ENCODE measurements at places on chromosomes 4 and X.

DNA sequence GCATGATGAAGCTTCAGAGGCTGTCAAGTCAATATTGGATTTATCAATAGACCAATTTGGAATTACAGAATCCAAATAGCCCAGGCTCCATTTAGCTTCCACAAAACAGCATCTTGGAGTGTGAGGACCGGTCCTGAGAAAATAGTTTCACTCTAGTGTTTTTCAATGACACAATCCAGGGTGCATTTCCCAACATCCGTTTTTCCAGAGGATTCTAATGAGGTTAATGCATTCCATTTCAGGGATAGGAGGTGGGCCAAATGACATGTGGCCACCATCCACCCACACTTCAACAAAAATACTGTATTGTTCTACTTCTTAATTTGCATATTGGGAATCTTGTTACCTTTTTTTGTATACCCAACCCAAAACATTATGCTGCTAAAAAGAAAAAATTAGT is 229.8 kb upstream of the LDB2 start:
- DNase-seq, result no peak

DNA sequence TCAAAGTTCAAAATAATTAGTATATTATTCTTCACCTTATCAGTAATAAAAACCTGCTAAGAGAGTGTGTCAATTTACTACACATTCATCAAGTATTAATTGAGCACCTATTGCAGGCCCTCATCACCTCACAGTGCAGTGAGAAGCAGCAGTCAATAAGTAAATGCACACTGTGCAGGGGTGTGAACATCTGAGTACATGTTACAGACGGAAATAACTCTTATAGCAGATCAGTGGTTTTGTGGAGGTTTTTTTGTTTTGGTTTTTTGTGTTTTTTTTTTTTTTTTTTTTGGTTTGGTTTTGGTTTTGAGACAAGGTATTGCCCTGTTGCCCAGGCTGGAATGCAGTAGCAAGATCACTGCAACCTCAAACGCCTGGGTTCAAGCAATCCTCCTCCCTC is 20.3 kb downstream of the KLF3 start:
- DNase-seq, result no peak

DNA sequence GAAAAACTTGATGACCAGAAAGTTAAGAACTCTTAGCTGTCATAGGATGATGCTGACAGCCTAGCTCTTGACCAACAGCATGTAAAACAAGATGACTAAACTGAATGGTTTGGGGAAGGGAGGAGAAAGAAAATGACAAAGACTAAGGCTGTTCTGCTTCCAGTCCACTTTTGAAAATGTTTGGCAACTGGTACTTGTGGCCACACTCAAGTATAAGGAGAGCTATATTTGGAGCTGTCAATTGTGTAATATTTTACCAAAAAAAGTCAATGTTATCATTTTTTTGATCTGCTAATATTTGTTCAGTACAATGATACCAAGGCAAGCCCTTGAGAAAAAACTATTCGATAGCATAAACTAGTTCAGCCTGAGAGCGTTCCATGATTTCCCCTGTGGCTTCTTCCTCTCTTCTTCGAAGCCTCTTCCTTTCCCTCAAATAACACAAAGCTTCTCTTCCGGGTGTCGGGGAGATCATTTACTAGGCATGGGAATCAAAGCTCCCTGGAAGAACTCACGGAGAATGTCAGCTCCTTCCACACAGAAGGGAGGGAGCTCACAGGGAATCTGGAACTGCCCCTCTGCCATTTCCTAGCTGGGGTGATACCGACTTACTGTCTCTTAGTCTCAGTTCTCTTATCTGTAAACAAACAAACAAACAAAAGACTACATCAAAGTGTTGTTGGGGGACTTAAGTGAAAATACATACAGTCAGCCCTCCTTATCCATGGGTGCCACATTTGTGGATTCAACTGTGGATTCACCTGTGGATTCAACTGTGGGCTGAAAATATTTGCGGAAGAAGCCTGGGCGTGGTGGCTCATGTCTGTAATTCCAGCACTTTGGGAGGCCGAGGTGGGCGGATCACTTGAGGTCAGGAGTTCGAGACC is 82.6 kb downstream of the SCD5 start:
- DNase-seq, result no peak

DNA sequence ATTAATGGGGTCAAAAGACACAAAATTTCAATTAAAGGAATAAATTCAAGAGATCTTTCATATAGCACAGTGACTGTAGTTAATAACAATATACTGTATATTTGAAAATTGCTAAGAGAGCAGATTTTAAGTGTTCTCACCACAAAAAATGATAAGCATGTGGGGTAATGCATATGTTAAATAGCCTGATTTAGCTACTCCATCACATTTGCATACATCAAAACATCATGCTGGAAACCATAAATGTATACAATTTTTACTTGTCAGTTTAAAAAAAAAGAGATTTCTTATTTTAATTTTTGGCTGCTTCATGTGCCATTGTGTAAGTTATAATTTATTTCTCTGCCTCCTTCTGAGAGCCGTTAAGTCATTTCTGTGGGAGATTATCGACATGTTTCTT is 65.9 kb downstream of the FAM184B start:
- no peak for DNase-seq

- no peak for DNase-seq
Observed at GRCh38 chr4:74483226-74483911, 38.4 kb downstream of the AREG start.

DNA sequence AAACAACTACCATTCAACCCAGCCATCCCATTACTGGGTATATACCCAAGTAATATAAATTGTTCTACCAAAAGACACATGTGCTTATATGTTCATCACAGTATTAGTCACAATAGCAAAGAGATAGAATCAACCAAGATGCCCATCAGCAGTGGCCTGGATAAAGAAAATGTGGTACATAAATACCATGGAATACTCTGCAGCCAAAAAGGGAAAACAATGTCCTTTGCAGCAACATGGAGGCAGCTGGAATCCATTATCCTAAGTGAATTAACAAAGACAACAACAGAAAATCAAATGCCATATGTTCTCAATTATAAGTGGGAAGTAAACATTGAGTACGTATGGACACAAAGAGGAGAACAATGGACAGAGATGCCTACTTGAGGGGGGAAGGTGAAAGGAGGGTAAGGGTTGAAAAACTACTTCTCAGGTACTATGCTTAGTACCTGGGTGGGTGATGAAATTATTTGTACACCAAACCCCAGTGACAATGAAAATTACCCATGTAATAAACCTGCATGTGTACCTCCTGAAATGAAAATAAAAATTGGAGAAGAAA is 632.1 kb upstream of the AADAT start:
- DNase-seq, result no peak

- DNase-seq, result no peak
Observed at GRCh38 chr4:72094059-72094797, 62.4 kb downstream of the NPFFR2 start.

- DNase-seq, result no peak
Observed at GRCh38 chrX:133207751-133208150, 10.4 kb downstream of the TFDP3 start.

GRCh38 chr4:91916219-91916618 is 387.5 kb upstream of the GRID2 start:
- DNase-seq, result no peak

DNA sequence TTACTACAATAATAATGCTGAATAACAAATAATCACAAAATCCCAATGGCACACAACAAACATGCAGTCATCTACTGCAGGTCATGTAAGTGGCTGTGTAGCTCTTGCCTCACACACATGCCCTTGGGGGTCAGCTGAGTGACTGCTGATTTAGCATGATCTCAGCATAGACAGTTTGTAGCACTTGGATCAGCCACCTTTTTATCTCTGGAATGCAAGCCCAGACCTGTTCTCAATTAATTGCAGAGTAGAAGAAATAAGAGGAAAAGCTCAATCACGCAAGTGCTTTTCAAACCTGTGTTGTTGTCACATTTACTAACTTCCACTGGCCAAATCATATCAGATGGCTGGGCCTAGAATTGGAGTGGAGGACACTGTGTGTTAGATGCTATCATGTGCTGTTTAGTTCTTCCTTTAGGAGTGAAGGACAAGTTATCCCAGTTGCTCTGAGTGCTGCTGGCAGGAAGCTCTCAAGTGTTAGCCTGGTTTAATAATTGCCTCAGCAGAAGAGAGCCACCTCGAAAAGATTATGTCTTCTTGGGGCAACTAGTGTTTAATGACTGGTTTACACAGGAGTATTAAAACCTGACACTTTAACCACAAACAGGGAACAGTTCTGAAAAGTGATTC is 128.3 kb upstream of the EPHA5 start:
- DNase-seq, result no peak

GRCh38 chr4:55561889-55562288 is 15.2 kb upstream of the CLOCK start:
- DNase-seq, result no peak

- no peak for DNase-seq
Observed at GRCh38 chrX:11423362-11423818, 130.2 kb downstream of the AMELX start.

- DNase-seq, result no peak
Observed at GRCh38 chr4:82381235-82381634, 7.4 kb upstream of the HNRNPD start.

DNA sequence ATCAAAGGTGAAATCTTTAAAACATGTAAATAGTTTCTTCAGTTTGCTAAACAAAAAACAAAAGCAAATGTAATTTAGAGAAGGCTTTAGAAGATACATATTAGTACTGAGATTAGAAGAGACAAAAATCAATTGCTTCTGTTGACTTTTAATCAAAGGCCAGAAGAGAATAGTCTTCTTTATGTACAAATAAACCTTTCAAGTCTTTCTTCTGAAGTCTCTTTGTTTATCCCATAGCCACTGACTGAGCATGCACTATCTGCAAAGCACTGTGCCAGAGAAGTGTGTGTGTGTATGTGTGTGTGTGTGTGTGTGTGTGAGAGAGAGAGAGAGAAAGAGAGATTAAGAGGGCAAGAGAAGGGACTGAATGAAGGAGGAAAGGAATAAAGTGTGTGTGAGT is 198.4 kb downstream of the GLUD2 start:
- DNase-seq, result no peak

DNA sequence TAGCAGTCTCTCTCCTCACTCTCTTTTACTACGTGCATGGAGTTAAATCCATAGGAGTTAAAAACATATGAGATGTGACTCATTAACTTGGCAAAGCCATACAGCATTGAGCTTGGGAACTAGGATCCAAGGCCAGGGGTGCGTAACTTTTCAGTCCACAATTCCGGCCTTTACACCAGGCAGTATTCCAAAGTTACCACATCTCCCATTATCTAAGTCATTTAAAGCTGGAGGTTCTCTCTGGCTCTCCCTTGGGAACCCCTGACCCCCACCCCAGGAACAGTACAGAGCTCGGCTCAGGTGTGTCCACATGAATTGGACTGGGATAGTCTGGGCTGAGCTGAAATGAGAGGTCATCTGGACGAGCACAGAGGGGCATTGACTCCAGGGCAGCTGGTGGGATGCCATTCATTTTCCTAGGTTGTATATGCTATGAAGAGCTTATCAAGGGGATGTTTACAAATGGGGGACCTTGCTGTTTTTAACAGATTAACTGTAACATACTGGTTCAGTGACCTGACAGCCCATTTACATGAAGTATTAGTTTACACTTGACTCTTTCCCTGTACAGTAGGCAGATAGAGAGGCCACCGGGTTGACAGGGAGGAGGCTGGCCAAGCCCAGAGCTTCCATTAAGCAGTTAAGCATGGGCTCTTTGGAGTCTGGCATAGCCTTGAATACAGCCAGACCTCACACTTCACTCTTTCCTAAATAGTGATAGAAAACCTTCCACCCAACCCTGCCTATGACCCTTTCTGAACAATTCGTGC is 128.8 kb downstream of the RAB28 start:
- DNase-seq, result no peak

- no peak for DNase-seq
Observed at GRCh38 chr4:150063128-150063527, 15.1 kb upstream of the DCLK2 start.

DNA sequence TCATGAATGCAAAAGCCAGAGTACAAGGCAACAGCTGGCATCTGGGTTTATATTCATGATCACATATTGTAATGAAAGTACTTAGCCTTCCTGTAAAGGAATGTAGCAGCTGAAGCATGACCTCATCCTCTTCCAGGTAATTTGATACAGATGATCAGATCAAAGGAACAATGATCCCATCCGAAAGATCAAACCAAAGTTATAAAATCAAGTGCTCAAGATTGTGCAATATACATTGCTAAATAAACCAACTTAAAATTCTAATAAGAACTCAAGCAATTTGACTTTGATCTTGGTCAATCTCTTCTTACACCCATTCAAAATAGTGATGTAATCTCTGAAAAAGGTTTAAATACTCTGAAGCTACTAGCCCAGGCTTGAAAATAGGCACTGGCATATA is 113.1 kb upstream of the INPP4B start:
- no peak for DNase-seq
